ENCODE measurements at places on chromosomes 1 and 21.

- no peak for ATAC-seq
These were observed 4.4 kb upstream of the INPP5B start for GRCh38 chr1:37951041-37951782.

DNA sequence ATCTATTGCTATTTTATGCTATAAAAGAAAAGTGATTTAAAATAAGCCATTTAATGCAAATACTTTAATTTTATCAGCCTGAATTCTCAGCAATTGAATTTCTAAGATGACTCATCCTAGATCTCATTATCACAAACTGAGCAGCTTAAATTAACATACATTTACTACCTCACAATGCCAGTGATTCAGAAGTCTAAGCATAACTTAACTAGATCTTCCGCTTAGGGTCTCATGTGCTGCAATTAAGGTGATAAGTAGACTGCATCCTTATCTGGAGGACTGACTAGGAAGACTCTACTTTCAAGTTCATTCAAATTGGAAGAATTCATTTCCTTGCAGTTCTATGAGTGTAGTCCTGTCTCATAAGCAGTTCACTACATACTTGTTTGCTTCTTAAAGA lies 286.6 kb downstream of the COL11A1 start:
- no peak for ATAC-seq

DNA sequence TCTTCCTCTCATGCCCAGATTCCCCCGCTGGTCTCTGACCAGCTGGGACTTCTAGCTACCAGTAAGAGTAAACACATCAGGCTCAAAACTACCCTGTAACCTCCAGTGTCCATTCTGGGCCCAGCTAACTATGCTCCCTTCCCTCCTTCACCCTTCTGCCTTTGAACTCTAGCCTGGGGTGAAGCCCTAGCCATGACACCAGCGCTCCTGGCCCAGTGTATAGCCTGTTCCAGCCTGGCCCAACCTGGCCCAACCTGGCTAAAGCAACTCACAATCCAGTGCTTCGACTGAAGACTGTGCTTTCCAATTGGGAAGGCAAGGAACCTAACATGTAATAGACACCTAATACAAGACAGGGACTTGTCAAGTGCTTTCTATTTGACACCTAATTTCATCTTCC lies 27.6 kb downstream of the CSMD2 start:
- ATAC-seq, result no peak

GRCh38 chr1:245085508-245086095 lies 69.2 kb upstream of the KIF26B start:
- ATAC-seq, result peak; percentile 91

DNA sequence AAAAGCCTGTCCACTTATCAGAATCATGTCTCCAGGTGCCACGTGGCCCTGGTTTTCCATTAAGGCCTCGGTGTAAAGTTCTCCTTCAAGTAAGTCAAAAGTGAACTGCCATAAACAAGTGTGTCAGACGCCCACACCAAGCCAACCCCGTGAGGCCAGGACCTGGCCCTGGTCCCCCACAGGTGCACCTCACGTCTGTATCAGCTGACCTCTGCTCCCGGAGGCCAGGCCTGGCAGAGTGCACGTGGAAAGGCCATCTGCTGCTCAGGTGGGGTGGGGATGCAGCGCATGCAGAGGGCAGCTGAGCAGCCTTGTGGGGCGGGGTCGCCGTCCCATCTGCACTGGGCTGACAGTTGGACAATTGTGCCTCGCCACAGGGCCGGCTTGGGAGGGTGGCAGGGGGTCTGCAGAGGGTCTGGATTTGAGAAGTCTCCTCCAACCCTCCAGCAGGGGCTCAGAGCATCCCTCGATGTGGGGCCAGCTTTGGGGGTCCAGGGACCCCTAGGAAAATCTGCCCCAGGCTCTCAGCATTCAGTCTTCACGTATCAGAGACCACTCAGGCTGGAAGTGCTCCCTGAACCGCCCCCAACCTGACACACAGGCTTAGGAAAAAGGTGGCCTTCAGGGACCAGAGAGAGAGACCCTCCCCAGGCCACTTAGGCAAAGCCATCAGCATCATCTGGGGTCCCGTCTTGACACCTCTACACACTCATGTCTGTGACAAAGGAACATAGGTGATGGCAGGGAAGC lies 3.0 kb downstream of the SLC19A1 start:
- no peak for ATAC-seq

DNA sequence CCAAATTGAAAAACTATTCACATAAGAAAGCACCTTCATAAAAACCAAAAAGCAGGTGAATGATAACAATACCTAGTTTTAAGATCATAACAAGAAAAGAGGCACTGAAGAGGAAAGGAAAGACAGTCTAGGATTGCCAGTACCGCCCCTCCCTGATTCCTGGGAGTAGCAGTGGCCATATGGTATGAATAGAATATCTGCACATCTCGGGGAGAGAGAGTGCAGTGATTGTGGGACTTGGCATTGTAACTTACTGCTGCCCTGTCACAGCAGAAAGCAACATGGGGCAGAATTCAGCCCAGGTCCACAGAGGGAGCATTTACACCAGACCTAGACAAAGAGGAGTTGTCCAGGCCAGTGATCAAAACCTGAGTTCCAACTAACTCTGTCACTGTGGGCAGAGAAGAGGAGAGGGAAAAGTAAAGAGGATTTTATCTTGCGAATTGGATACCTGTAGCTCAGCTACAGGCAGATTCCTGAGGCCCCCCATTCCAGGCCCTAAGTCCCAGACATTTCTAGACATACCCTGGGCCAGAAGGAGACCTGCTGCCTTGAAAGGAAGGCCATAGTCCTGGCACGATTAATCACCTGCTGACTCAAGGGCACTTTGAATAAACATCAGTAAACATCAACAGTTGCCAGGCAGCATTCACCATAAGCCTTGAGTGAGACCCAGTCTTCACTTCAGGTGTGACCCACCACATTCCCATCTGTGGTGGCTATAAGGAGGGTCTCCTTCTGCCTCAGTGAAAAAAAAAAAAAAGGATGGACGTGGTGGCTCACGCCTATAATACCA lies 397.5 kb downstream of the TGFB2 start:
- ATAC-seq, result no peak

DNA sequence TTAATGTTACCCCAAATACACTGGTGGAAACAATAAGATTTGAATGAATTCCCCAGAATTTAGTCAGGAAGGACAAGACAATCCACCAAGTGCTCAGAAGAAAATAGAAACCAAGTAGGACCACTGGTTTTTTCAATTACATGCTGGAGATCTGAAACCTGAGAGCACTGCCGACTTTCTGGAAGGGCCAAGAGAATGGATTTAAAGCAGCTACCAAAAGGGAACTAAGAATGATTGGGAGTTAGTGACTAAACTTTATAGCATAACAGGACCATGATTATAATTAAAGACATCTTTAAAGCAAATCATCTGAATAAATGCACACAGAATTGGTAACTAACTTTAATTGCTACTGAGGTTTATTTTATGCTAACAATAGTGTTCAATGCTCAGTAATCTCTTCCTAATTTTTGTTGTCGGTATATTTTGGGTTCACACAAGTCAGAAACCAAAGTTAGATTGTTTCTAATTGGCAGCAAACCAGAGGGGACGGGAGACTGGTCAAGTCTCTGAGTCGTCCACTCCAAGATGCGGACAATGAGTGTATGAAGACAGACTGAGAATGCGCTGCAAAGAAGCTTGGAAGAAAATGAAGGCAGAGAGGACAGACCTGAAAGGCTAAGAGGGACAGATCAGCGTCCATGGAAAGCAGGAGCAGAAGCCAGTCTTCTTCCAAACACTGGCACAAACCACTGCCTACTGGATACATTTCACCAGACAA lies 2.3 kb upstream of the RGS13 start:
- no peak for ATAC-seq

GRCh38 chr1:213014642-213015041 lies 1.0 kb downstream of the ANGEL2 start:
- no peak for ATAC-seq

GRCh38 chr1:27007909-27008582 lies 4.6 kb downstream of the TENT5B start:
- ATAC-seq, result no peak

All from activated T-helper 17 cell treated with anti-CD3 and anti-CD28 coated beads, Interleukin-2, amount 50 U/mL, for 72 hours (primary cell).